ENCODE measurements at places on chromosomes 11 and 22. TPM values are rescaled to one million over a fixed set of nuclear protein-coding genes. Genes with fewer than 3 reads are reported as not detected.

The DEUP1 gene
- total RNA-seq: not detected

The DCUN1D5 gene
- 19.9 TPM for total RNA-seq

The IGLL1 gene
- not detected for total RNA-seq

The FBLN1 gene
- 70.1 TPM for total RNA-seq

The ADM gene
- 5.3 TPM for total RNA-seq

The KRTAP5-1 gene
- not detected for total RNA-seq

The RRAS2 gene
- 142 TPM for total RNA-seq

The AAMDC gene
- 38.5 TPM for total RNA-seq

The PLEKHB1 gene
- total RNA-seq: 31.2 TPM

The KDM4D gene
- total RNA-seq: 0.83 TPM

DNA sequence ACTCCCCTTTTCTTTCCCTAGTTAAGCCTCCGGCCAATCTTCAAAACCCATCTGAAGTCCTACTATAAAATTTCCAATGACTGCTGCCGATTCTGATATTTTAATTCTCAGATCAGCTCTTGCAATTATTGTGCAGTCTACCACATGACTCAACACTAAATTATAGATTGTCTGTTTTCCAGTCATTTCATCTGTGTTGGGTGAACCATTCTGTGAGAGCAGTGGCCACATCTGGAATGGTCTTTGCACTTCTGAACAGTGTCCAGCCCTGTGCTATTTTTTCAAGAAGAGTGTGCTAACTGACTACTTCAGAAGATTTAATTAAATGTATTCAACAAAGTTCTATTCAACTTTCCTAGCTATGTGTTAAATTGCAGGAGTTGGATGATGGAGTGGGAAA is 47.2 kb upstream of the MMP7 start:
- DNase-seq: no peak

GRCh38 chr11:61509043-61510029 is 787 bp downstream of the LRRC10B start:
- DNase-seq: no peak

GRCh38 chr11:3781423-3781822 is 15.9 kb downstream of the NUP98 start:
- no peak for DNase-seq

DNA sequence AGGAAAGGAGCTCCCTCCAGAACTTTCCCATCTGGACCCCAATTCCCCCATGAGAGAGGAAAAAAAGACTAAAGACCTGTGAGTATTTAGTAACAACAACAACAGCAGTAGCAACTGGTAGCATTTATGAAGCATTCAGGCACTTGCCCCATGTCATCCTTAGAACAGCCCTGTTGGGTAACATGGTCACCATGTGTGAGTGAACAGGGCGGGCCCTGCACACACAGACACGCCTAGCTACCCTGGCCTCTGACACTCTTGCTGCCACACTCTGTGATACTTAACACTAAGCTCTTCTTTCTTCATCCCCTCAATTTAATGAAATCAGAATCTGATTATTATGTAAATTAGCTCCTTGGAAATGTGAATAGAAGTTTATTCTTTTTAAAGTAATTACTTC is 26.1 kb upstream of the SLC25A18 start:
- no peak for DNase-seq

DNA sequence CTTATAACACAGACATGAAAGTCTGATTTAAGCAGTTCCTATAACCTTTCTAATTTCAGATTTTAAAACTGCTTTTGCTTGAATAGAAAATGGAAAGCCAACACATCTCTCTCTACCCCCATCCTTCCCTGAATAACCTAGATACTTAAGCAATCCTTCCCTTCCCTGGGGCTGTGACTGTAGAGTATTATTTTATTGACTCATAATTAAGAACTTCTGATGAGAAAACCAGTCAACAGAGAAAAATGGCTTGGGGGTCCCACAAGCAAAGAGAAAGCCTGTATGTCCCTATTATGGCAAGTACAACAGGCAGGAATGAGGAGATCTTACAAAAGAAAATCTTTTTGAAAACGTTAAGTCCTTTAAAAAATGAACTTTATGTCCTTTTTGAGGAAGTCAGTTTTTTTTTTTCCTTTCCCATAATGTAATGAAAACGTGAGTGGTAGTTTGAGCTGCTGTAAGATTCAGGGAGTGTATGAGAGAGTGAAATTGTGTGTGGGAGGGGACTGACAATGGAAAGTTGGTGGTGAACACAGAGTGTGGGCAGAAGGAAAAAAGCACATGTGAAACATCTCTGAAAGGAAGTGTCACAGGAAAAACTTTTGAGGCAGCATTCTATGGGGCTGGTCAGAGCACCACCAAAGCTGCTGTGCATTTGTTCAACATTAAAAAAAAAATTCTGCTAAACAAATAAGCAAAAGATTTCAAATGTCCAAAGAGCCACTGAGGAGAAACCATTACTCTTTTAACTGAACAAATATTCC is 154.6 kb downstream of the MAML2 start:
- DNase-seq: no peak

- DNase-seq: peak; percentile 9
These were observed 1.1 kb downstream of the DHCR7 start for GRCh38 chr11:71446942-71447688.

- no peak for DNase-seq
These were observed 1295.9 kb downstream of the JRKL start for GRCh38 chr11:97685695-97686094.

DNA sequence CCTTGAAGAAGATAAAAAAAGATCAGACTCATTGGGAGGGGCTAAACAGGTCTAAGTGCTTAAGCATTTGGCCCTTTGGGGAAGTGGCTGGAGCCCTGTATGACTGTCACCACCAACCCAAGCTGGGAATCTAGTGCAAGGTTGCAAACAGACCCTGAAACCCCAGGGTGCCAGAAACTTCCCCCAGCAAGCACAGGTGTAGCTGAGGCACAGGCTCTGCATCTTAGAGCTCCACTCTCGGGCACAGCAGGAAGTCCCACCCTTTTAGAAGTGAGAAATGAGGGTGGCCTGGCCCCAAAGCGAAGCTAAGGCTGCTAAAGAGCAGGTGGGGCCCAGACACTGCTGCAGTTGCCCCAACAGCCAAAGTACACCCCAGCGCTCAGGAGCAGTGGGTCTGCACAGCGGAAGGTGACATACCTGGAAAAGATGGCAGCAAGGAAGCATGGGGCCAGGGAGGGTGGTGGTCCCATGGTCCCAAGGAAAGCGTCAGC is 5.8 kb upstream of the KDM2A start:
- DNase-seq: no peak

DNA sequence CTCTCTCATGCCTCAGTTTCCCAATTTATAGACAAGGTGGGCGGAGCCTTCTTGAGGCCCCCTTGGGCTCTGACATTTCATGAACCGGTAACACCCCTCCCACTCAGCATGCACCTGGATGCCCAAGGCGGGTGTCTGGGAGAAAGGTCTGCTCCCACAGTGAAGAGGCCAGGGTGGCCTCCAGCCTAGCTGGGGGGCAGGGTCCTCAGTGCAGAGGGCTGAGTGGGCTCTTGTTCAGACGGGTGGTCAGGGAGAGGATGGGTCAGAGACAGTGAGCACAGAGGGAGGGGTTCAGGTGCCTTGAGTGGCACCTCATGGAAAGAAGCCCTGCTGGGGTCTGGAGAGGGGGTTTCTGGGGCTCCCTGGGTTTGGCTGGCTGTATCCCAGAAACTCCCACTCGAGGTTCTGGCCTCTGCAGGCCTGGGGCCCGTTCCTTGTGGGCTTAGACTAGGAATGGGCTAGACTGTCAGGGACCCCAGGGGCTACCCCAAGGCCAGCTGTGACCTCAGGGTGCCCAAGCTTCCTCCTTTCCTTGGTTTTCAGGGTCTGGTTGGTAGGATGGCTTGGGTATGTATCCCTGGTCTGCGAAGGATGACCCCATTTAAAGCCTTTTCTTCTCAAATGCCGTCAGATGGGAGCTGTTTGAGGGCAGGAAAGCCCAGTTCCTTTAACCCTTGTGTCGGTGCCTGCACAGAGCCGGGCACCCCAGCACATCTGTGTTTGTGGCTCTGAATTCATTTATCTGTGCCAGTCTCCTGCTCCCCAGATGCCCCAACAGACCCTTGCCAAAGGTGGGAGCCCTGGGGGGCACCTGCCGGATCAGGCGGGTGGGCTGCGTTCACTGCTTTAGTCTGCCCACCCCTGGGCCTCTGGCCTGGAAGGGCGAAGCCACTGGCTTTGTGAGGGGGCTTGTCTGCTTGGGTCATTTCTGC is 1.2 kb downstream of the SYNGR1 start:
- no peak for DNase-seq

GRCh38 chr11:96317571-96317970 is 25.4 kb downstream of the MAML2 start:
- DNase-seq: no peak

DNA sequence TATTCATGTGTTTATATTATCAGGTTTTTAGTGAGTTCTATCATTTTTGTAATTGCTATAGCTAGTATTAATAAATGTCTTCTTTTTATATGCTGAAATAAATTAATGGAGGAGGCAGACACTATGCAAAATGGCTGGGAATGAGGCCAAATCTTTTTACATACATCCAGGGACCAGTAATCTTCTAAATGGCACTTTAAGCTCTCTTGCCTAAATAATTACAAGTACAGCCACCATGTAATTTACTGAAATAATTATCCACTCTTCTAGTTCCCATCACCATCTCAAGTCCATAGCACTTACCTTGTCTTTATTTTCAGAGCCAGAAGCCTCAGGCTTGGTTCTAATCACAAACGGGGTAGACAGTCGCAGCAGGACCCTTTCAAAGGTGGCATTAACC is 79.1 kb downstream of the GUCY1A2 start:
- DNase-seq: no peak

DNA sequence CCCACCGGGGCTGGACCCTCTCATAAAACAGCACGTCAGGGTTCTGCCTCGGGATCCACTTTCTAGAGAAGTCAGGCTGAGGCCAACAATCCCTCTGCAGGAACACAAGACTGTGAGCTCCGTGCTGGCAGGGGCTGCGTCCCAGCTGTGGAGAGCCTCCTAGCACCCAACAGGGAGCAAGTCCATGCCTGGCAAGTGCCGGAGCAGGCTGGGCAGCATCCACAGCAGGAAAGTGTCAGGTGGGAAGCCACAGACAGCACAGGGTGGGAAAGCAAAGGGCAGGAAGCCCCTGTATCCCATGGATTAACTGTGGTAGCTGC is 682.3 kb downstream of the TBC1D22A start:
- DNase-seq: no peak

DNA sequence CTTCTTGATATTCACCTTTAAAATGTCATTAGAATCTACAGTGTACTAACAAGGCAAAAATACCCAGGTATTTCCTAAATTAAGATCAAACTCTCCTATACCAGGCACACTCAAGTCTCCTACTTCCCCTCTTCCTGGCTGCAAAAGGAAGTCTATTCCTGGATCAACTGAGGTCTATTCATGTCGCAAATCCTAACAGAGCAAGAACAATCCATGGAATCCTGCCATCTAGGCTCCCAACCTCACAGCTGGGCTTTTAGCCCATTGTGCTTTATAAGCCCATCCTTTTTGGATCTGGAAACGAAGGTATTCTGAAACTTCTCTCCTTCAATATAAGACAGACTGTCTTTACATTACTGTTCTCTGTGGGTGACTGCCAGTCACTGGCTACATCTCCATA is 161.8 kb downstream of the SOX6 start:
- no peak for DNase-seq

GRCh38 chr11:36265793-36266628 is 23.2 kb downstream of the COMMD9 start:
- DNase-seq: peak; percentile 84

DNA sequence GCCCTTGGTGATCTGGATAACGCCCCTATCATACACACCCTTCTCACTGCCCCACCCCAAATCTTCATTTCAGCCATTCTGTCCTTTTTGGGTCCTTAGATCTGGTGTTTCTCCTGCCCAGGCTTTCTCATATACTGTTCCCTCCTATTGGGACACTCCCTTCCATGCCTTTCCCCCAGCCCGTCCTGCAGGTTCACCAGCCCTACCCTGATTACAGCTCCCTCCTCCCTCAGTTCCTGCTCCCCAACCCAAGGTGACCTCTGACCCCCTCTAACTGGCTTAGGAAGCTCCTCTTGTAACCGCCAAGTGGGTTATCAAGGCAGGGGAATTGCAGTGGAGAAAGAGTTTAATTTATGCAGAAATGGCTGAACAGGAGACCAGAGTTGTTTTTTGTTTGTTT is 13.0 kb downstream of the MTFP1 start:
- no peak for DNase-seq

GRCh38 chr22:29821291-29822016 is 16.6 kb downstream of the ASCC2 start:
- peak; percentile 86 for DNase-seq

DNA sequence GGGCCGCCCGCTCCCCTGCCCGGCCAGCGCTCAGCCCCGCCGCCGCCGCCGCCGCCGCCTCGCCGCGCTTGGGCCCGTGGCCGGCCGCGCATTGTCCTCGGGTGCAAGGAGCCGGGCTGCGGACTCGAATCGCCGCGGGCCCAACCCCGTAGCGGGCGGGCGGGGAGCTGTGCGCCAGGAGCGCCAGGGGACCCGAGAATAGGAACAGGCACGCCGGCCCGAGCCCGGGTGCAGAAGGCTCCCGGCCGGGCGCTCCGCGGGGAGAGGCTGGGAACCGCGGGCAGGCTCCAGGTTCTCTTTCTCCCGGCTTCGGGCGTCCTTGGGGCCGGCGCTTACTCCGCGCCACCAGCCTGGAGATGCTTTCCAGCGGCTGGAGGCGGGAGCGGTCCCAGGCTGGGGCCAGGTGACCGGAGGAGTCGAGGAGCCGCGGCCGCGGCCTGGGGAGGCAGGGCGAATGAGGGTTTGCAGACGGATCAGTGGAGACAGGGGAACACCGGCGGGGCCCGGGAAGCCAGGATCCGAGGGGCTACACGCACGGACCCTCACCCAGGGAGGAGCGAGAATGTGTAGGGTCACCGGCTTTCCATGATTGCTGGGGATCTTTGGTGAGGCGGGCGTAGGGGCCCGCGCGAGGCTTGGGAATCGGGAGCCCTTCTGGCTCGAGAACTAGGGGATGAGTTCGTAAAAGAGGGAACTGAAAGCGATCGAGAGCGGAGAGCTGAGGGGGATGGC is 726 bp downstream of the PKNOX2 start:
- DNase-seq: no peak

DNA sequence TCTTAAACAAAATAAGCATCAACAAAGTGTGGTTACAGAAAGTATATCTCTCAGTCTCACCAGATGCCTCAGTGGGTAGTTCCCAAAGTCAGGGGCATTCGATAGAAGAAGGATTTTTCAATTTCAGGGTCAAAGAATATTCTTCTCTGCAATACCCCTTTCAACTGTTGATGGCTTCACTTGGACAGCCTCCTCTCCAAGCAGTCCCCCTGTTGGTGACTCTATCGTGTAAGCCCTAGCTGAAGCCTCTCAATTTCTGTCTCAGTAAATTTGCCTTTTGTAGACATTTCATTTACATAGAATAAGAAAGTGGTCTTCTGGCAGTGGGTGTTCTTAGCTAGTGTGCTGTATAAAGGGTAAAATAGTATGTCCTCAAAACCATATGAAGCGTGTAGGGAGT is 11.3 kb upstream of the CCDC83 start:
- DNase-seq: no peak

Data from cardiac septum (tissue), 1 donor.